GM10248 (cell line): ENCODE measurements at places on chromosomes 3 and 15.
A peak's percentile ranks its signal among the peaks of the same experiment; 100 is the strongest.

- no peak for DNase-seq
Observed at GRCh38 chr3:11306817-11307589, 34.8 kb downstream of the ATG7 start.

DNA sequence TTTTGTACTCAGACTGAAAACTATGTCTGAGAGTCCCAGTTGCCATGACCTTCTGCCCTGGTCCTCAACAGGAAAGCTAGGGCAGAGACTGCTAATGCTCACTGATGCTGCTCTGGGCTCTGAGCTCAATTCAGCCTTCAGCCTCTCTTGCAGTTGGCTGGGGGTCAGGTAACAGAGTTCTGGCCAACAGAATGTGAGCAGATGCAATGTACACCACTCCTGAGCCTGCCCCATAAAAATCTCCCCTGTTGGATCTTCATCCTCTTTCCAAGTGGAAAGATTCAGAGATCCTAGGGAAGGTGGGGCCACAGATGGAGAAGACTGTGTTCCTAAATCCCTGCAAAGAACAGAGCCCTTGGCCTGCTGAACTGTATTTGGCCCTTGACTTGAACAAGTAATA is 87.8 kb downstream of the PDZRN3 start:
- DNase-seq, result no peak

DNA sequence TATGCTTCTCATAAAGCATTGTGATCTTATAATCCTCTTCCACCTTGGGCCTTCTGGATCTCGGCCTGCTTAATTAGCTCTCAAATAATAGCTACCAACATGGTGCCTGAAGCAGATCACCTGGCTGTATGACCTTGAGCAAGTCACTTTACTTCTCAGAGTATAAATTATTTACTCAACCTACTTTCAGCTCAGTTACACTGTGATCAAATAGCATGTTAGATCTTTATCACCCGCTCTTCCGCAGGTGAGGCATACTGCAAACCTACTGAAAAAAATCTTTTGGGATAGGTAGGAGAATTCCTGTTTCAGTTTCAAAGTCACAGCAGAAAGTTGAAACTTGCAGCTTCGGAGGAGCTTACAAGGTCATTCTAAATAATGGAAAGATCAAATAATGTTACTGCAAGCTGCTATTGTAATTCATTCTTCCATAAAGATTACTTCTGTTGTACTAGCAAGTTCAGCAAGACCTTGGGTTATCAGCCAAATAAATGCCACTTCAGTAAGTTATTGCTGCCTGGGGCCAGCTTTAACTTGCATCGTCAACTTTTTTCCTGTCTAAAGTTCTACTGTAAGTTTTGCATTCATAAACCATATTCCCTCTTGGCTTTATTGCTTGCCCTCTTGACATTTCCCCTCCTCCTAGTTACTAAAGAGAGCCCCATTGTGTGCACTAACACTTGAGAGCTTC is 268.4 kb upstream of the ATP11B start:
- no peak for DNase-seq

DNA sequence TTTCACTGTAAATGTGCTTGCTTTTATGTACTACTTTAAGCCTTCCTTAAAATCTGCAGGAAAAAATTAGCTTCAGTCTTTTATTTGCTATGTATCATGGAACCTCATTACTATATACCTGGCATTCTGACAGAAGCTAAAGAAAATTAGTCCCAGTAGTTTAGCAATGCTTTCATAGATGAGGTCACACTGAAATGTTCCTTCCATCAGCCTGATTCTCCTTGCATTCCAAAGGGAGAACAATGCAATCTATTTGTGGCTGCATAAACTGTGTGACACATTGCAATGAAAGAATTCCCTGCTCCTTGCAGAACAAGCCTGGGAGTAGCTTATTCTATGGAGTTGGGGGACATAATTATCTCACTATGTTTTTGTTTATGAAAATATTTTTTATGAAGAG is 691.5 kb upstream of the ARPP21 start:
- DNase-seq, result no peak

GRCh38 chr3:134237454-134238145 is 13.1 kb downstream of the RYK start:
- DNase-seq, result no peak

DNA sequence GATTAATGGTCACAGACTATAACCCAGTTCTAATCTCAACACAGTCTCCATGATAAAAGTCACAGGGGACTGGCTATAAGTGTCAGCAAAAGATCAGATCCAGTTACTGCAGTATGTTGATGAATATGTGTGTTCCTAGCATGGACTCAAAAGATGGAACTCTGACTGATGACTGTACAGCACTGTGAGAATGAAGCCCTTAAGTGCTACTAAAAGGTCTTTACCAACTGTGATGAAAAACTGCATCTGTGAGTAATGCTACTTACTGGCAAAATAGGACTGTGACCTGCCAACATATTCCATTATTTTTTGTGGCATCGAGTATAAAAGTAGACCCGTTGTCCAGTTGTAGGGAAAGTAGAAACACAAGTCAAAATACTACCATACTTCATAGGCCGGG is 284.2 kb downstream of the ROBO2 start:
- no peak for DNase-seq

DNA sequence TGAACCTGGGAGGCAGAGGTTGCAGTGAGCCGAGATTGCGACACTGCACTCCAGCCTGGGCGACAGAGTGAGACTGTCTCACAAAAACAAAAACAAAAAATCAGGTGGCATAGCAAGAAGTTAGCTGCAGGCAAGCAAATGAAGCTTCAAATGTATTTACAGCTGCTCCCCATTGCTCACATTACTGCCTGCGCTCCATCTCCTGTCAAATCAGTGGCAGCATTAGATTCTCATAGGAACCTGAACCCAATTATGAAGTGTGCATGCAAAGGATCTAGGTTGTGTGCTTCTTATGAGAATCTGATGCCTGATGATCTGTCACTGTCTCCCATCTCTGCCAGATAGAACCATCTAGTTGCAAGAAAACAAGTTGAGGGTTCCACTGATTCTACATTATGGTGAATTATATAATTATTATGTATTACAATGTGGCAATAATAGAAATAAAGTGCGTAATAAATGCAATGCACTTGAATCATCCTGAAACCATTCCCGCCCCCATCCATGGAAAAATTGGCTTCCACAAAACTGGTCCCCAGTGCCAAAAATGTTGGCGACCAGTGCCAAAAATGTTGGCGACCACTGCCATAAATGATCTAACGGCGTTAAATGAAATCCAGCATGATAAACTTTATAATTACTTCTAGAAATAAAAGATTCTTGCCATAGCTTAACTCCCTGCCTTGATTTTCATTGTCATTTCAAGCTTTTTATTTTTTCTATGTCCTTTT is 616.7 kb upstream of the NAALADL2 start:
- DNase-seq, result no peak

GRCh38 chr15:98647026-98647773 is 1.1 kb upstream of the IGF1R start:
- peak; percentile 81 for DNase-seq

DNA sequence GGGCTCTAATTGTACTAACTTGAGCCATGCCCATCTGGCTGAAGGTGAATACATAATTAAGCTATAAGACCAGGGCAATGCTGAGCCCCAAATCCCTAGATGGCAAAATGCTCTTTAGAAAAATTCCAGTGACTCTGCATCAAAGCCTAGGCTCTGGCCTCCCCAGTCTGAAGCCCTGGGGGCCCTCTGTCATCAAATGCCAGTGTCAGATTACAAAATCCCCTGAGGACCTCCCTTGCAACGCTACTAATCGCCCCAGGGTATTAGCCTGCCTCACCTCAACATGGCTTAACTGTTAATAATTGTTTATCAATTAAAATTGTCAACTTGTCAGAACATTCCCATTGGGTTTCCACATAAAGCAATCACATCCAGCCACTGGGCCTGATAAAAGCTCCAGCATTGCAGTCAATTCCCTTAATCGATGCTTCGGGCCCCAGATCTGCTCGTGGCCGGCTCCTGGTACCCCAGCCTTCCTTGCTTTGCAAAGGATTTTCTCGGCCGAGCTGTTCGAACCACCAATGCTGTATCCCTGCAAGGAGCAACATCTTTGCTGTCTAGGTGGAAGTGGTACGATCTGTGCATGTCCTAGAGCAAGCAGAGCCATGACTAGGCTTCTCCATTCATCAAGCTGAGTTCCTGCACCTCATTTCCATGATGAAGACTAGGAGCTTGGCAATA is 151.7 kb downstream of the MEGF11 start:
- no peak for DNase-seq

- DNase-seq, result no peak
Observed at GRCh38 chr15:67116742-67117141, 51.3 kb downstream of the SMAD3 start.

DNA sequence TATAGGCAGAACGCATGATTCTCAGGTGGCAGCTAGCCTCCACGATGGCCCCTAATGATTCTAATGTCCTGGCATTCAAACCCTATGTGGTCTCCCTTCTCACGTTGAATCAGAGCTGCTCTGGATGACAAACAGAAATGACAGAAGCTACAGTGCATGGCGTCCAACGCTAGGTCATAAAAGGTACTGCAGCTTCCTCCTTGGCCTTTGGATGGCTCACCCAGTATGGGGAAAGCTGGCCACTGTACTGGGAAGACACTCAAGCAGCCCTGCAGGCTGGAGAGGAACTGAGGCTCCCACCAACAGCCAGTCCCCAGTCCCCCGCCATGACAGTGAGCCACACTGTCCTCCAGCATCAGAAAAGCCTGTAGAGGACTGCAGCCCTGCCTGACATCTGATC is 286.3 kb downstream of the FAM43A start:
- no peak for DNase-seq

GRCh38 chr15:58694641-58695398 is 54.7 kb downstream of the ADAM10 start:
- no peak for DNase-seq

DNA sequence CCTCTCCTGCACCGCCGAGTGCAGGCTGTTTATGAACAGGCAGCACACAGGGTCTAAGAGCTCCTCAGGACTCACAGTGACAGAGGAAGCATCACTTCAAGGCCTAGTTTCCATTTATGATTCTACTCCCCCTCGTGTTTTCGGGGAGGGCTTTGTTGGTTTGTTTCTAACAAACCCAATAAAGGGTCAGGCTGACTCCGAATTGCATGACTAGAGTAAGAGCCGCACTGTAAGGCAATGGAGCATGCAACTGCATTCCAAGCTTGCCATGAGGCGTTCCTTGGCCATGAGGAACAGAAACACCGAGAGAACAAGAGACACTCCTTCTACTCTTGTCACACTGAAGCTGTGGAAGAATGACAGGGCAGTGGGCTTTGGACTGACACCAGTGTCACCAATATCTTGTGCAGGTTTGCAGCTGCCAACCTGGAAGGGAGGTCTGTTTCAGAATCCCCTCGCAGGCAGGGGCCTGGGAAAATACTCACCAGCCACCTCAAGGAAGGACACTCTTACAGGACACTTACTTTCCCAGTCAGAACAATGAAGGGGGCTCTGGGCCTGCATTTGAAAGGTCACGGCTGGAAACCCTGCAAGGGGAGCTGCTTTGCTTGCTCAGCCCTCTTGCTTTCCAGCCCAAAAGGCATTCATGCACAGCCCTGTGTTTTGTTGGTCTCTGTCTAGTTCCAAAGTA is 96.8 kb downstream of the ADAMTS17 start:
- DNase-seq, result no peak

DNA sequence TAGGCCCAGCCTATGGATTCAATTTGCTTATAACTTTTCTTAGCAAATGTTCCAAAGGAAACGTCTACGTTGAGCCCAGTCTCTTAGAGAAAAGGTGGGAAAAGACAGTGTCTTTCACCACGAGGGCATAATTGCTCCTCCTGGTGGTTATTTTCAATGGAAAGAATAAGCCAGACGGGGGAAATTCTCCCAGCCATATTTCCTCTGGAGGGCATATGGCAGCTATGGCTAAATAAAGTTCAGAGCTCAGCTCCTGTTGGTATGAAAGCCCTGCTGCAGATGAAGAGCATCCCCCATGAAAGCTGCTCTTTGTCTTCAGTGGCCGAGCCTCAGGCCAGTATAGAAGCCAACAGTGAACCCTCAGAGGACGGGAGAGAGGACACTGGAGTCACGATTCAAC is 297.9 kb downstream of the RYR3 start:
- no peak for DNase-seq

- no peak for DNase-seq
Observed at GRCh38 chr3:72331076-72331475, 517.2 kb downstream of the SHQ1 start.

GRCh38 chr3:139095803-139096466 is 51.2 kb upstream of the PRR23C start:
- DNase-seq, result peak; percentile 2
